NCI-H345 (cell line): ENCODE measurements at places on chromosomes 4 and X.

DNA sequence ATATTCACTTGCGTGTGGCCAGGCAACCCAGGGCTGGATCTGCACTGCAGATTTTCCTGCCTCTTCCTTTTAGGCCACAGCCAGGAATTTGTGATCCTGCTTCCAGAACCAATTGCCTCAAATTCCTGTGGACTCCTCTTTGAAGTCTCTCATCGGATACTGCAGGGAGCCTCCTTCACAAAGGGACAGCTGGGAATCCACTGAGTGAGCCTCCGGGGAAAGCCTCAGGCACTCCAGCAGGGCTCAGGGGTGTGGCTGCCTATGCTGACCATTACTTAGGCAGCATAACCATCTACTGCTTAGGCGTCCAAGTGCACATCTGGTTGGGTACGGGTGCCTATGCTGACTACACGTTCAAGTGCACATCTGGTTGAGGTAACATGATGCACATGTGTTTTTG lies 321.5 kb downstream of the NLGN4X start:
- DNase-seq = no peak

DNA sequence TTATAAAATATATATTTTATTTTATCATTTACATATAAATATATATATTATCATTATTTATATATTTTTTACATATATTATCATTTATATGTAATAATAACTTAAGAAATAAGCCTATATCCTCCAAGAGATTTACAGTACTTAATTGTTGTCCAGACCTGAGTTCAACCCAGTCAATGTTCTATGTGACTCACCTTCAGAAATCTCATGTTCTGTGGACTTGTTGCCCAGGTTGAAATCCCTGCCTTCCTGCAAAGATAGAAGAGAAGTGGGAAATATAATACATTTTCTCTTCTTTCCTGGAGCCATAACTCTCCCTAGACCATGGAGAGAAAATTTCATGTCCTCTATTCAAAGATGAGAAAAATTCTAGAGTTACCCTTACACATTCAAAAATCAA lies 247.3 kb downstream of the PARM1 start:
- DNase-seq = no peak

- no peak for DNase-seq
Measured at GRCh38 chr4:186887752-186888151, 164.1 kb upstream of the FAT1 start.

- DNase-seq = no peak
Measured at GRCh38 chr4:139282721-139283075, 2.7 kb upstream of the MGARP start.
